Activated T-helper 1 cell treated with Interleukin-2 at 50 U/mL for 16 hours (primary cell): ENCODE measurements at places on chromosomes 5 and 9.

DNA sequence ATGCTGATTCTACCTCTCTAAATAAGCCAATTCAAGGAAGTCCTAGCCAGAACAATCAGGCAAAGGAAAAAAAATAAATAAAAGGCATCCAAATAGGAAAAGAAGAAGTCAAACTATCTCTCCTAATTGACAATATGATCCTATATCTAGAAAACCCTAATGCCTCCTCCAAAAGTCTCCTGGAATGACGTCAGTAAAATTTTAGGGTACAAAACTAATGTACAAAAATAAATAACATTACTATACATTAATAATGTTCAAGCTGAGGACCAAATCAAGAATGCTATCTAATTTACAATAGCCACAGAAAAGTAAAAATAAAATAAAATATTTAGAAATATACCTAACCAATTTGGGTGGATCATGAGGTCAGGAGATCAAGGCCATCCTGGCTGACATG lies 33.8 kb upstream of the C6 start:
- DNase-seq, result no peak

GRCh38 chr9:98372077-98372836 lies 116.8 kb upstream of the TBC1D2 start:
- no peak for DNase-seq

DNA sequence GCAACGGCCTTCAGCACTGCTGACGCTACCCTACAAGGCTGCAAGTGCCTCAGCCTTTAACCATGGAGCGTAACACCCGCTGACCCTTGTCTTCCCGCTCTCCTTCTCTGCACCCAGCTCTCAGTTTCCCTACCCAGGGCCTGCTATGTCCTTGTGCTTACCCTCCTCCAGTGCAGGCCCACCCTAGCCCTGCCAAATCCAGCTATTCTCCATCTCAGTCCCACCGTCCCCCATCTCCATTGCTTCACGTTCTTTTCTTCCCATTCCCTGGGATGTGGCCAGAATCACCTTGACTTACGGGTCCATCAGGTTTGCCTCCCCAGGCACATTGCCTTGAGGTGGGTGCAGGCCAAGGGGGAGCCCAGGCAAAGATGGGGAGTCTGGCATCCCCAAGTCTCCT lies 91.2 kb downstream of the PAX5 start:
- DNase-seq, result no peak

DNA sequence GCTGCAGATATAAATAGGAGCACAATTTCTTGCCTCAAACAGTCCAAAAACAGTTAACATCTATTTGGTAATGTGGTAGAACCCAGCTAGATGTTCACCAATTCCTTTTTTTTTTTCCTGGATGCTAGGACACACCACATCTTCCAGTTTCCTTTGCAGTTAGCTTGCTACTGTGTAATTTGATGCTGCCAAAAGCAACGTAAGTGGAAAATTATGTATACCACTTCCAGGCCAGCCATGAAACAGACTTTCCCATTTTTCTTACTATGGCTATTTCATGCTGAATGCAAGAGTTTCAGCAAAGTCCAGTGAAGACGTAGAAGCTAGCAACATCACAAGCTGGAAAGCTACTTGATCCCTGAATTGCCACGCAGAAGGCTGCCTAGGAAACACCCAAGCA lies 667.2 kb downstream of the TLE1 start:
- DNase-seq, result no peak

- DNase-seq, result no peak
These were observed 7.1 kb downstream of the TXNDC8 start for GRCh38 chr9:110330484-110331105.
